Activated CD4-positive, alpha-beta memory T cell treated with anti-CD3 and anti-CD28 coated beads for 36 hours (primary cell): ENCODE measurements at places on chromosomes 11 and 22. TPM values are rescaled to one million over a fixed set of nuclear protein-coding genes. Genes with fewer than 3 reads are reported as not detected.
A peak's percentile ranks its signal among the peaks of the same experiment; 100 is the strongest.

SLC6A5 gene
- not detected for total RNA-seq

DNAJB7 gene
- total RNA-seq, result not detected

RAG1 gene
- total RNA-seq, result 0.29 TPM

NARS2 gene
- total RNA-seq, result 24.6 TPM

MRPL40 gene
- total RNA-seq, result 36.5 TPM

HTR3B gene
- not detected for total RNA-seq

OR52H1 gene
- not detected for total RNA-seq

SYT13 gene
- not detected for total RNA-seq

SCO2 gene
- 1.9 TPM for total RNA-seq

DGCR6L gene
- 26.9 TPM for total RNA-seq

- H3K4me3 ChIP-seq, result no peak overlapping the region
- H3K27ac ChIP-seq, result peak overlapping the region; percentile 16
- peaks cover 68% of the 10 kb centered on the region for H3K4me1 ChIP-seq
- peaks cover 20% of the 10 kb centered on the region for H3K36me3 ChIP-seq
- no peaks in the 10 kb centered on the region for H3K27me3 ChIP-seq
- DNase-seq, result peak; percentile 82
Observed at GRCh38 chr22:23233752-23234408, 53.6 kb downstream of the BCR start.

DNA sequence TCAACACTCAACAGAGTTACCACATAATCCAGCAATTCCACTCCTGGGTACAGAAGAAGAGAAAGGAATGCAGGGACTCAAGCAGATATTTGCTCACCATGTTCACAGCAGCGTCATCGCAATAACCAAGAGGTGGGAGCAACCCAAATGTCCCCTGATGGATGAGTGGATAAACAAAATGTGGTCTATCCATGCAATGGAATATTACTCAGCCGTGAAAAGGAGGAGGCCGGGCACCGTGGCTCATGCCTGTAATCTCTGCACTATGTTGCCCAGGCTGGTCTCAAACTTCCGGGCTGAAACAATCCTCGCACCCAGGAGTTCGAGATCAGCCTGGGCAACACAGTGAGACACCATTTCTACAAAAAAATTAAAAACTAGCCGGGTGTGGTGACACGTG is 131.7 kb downstream of the CTTN start:
- H3K4me1 ChIP-seq, result no peaks in the 10 kb centered on the region
- no peaks in the 10 kb centered on the region for H3K27me3 ChIP-seq
- no peak for DNase-seq
- H3K4me3 ChIP-seq, result no peak overlapping the region
- no peaks in the 10 kb centered on the region for H3K36me3 ChIP-seq

GRCh38 chr11:128803011-128803410 is 64.1 kb downstream of the KCNJ1 start:
- peak overlapping the region; percentile 49 for H3K27ac ChIP-seq
- H3K4me1 ChIP-seq, result peaks cover 31% of the 10 kb centered on the region
- no peaks in the 10 kb centered on the region for H3K27me3 ChIP-seq

DNA sequence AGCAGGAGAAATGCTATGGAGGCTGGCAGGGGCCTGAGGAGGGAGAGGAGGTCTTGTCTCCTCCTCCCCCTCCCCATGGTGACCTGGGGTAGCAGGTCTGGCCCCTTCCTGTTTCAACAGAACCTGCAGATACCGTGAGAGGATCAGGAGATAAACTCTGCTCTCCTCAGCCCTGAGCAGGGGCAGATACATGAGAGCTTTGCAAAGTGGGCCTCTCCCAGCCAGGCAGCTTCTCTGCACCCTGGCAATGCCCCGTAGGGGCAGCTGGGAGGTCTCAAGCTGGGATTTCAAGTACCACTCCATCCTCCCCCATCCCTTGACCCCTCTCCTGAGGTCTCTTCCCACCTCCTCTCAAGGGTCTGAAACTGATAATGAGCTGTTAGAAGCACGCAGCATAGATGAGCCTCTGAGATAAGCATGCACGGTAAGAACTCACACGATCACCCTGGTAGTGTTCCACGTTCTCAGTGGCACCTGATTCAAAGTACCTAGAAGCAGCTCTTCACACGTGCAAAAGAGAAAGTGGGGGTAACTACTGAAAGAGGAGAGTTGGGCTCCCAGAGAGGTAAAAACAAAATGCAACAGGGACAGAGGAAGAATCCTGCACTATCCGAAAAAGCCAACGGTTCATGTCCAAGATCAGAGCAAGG is 4.9 kb upstream of the CCDC86 start:
- no peaks in the 10 kb centered on the region for H3K36me3 ChIP-seq
- no peak overlapping the region for H3K4me3 ChIP-seq
- H3K4me1 ChIP-seq, result peaks cover 20% of the 10 kb centered on the region
- DNase-seq, result no peak
- H3K27me3 ChIP-seq, result peaks cover 8% of the 10 kb centered on the region

DNA sequence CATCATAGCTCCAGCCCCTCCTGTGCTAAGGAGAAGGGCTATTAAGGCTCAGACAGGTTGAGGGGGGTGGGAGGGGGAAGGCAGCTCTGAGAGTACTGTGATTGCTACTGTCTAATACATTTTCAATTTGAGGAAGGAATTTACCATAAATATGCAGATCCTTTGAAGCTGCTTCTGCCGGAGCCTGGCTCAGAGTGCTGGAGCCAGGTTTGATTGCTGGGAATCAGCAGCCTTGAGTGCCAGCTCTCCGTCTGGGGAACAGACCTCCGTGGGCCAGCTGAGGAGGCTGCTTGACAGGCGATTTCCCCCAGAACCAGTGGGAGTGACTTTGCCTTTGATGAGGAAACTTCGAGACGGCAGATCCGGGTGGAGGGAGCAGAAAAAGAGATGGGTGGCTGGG is 141.7 kb upstream of the TBCEL start:
- no peak for DNase-seq
- H3K4me3 ChIP-seq, result no peak overlapping the region
- H3K36me3 ChIP-seq, result no peaks in the 10 kb centered on the region
- H3K4me1 ChIP-seq, result no peaks in the 10 kb centered on the region
- H3K27ac ChIP-seq, result no peak overlapping the region

- H3K27ac ChIP-seq, result peak overlapping the region; percentile 18
- no peak overlapping the region for H3K4me3 ChIP-seq
Observed at GRCh38 chr11:19441752-19442553, 201.2 kb upstream of the E2F8 start.

DNA sequence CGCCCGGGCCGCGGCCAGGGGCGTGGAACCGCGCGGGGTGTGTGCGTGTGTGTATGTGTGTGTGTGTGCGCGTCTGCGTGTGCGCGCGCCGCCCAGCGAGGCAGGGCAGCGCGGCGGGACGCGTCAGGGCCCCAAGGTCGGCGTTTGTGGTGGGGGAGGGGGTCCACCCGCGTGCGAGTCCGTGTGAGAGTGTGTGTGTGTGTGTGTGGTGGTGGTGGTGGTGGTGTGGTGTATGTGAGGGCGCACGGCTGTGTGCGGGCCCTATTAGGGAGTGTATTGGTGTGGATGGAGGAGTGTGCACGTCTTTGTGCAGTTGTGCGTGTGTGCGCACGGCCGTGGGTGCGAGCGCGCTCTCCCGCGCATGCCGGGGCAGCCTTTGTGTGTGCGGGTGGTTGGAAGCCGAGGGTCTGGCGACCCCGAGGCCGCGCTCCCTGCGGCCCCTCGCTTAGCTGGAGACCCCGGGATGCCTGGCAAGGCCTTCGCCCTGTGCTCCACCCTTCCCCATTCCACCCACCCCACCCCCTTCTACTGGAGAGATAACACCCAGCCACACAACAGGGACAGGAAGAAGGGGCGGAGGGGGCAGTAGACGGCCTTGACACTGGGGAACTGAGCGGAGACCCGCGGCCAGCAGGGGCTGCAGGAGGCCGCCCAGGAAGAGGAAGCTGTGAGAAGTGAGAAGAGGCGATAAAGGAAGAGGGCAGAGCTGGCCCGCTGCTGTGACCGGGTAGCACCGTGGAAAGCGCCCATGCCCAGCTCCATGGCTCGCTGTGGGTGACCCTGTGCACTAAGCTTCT is 528 bp upstream of the ARRB1 start:
- DNase-seq, result peak; percentile 65
- H3K27ac ChIP-seq, result peak overlapping the region; percentile 81
- H3K4me3 ChIP-seq, result peak overlapping the region; percentile 82
- H3K27me3 ChIP-seq, result no peaks in the 10 kb centered on the region

DNA sequence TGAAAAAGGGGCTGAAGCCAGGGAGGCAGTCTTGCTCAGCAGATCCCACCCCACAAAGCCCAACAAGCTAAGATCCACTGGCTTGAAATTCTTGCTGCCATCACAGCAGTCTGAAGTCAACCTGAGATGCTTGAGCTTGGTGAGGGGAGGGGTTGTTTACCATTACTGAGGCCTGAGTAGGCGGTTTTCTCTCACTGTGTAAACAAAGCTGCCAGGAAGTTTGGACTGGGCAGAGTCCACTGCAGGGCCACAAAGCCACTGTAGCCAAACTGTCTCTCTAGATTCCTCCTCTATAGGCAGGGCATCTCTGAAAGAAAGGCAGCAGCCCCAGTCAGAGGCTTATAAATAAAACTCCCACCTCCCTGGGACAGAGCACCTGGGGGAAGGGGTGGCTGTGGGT is 746.1 kb upstream of the LRRC4C start:
- H3K4me3 ChIP-seq, result no peak overlapping the region
- no peaks in the 10 kb centered on the region for H3K4me1 ChIP-seq
- no peaks in the 10 kb centered on the region for H3K27me3 ChIP-seq
- DNase-seq, result no peak
- H3K36me3 ChIP-seq, result no peaks in the 10 kb centered on the region

DNA sequence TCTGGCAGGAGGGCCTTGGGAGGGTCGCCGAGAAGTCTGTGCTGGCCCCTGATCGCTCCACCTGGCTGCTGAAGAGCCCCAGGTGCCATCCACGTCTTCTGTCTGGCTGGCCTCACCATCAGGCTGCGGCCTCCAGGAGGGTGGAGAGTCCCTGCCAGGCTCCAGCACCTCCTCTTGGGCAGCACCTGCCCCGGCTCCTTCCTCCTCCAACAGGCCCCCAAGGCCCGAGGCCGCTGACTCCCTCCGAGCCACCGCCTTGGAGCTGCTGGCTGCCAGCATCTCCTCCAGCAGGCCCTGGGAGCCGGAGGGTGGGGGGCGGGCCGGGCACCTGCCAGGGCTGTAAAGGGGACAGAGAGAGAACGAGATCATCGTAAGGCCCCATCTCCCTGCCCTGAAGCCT is 22.3 kb downstream of the TNKS1BP1 start:
- no peak overlapping the region for H3K4me3 ChIP-seq
- H3K4me1 ChIP-seq, result no peaks in the 10 kb centered on the region
- H3K36me3 ChIP-seq, result peaks cover 41% of the 10 kb centered on the region
- no peak overlapping the region for H3K27ac ChIP-seq
- H3K27me3 ChIP-seq, result no peaks in the 10 kb centered on the region
- DNase-seq, result no peak

DNA sequence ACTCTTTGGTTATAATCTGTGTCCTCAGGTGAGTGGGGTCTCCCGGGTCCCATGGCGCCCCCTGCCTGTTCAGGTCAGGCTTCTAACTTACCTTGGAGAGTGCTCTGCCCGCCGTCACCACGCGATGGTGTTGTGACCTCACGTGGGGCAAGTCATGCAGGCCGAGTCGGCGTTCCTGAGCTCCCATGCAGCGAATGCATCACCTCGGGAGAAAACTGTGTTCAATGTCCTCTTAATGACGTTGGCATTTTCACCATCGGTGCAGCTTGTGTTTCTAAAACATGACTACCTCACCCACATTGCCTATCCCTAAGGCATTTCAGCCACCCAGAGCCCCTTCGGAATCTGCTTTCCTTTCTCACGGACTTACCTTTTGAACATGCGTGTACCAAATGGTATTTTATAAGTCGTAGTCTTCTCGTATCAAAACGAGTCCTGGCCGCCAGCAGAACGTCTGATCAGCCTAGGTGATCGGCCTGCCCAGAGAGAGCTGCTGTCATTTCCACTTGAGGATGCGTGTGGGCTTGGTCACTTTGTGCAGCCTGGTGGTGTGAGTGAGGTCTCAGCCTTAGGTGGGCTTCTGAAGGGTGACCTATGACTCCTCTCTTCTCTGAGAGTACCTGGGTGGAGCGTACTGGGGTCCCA is 64.8 kb downstream of the TBC1D22A start:
- peaks cover 29% of the 10 kb centered on the region for H3K36me3 ChIP-seq
- DNase-seq, result no peak
- H3K27ac ChIP-seq, result no peak overlapping the region

- H3K36me3 ChIP-seq, result peaks cover 40% of the 10 kb centered on the region
- no peaks in the 10 kb centered on the region for H3K27me3 ChIP-seq
- no peak overlapping the region for H3K4me3 ChIP-seq
- peaks cover 24% of the 10 kb centered on the region for H3K4me1 ChIP-seq
- DNase-seq, result no peak
- no peak overlapping the region for H3K27ac ChIP-seq
Observed at GRCh38 chr11:65645710-65646109, 7.8 kb downstream of the SIPA1 start.

- no peaks in the 10 kb centered on the region for H3K27me3 ChIP-seq
- peak overlapping the region; percentile 97 for H3K27ac ChIP-seq
- H3K4me1 ChIP-seq, result peaks cover 82% of the 10 kb centered on the region
- DNase-seq, result peak; percentile 75
Observed at GRCh38 chr11:61004180-61004611, 32.7 kb downstream of the CD6 start.

- no peaks in the 10 kb centered on the region for H3K36me3 ChIP-seq
- DNase-seq, result no peak
- no peak overlapping the region for H3K27ac ChIP-seq
- no peaks in the 10 kb centered on the region for H3K27me3 ChIP-seq
Observed at GRCh38 chr22:44661659-44662569, 40.1 kb upstream of the PRR5 start.

DNA sequence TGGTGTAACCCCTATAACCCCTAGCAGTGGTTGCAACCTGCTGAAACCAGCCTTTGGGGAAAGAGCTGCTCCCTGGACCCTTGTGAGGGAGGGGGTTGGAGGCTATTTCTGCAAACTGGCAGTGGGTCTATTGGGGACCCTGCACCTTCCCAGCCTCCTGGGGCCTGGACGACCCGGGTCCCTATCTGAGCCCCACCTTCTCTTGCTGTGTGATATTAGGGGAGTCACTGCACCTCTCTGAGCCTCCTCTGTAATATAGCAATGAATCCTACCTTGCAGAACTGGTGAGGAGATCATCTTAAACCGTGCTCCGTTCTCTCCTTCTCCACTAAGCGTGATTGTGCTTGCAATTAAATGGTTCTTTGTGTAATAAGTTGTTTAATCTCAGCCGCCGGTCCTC is 24.0 kb upstream of the MPPED1 start:
- H3K4me3 ChIP-seq, result no peak overlapping the region
- DNase-seq, result no peak
- H3K36me3 ChIP-seq, result no peaks in the 10 kb centered on the region
- peaks cover 6% of the 10 kb centered on the region for H3K4me1 ChIP-seq
- H3K27me3 ChIP-seq, result peaks cover 11% of the 10 kb centered on the region

GRCh38 chr11:133547808-133548494 is 15.7 kb upstream of the OPCML start:
- H3K27me3 ChIP-seq, result no peaks in the 10 kb centered on the region
- no peak overlapping the region for H3K27ac ChIP-seq
- H3K36me3 ChIP-seq, result no peaks in the 10 kb centered on the region
- no peaks in the 10 kb centered on the region for H3K4me1 ChIP-seq

- peak overlapping the region; percentile 96 for H3K27ac ChIP-seq
- DNase-seq, result no peak
- H3K36me3 ChIP-seq, result peaks cover 59% of the 10 kb centered on the region
- H3K4me3 ChIP-seq, result peak overlapping the region; percentile 78
- H3K4me1 ChIP-seq, result peaks cover 87% of the 10 kb centered on the region
Observed at GRCh38 chr11:118241764-118242098, 10.4 kb downstream of the MPZL3 start.
